Activated naive CD8-positive, alpha-beta T cell treated with anti-CD3 and anti-CD28 coated beads, Interleukin-2, amount 10 ng/mL, durations not matched to agents 7 days and 5 days (primary cell): ENCODE measurements at places on chromosomes 11 and 22. TPM values are rescaled to one million over a fixed set of nuclear protein-coding genes. Genes with fewer than 3 reads are reported as not detected.

DNA sequence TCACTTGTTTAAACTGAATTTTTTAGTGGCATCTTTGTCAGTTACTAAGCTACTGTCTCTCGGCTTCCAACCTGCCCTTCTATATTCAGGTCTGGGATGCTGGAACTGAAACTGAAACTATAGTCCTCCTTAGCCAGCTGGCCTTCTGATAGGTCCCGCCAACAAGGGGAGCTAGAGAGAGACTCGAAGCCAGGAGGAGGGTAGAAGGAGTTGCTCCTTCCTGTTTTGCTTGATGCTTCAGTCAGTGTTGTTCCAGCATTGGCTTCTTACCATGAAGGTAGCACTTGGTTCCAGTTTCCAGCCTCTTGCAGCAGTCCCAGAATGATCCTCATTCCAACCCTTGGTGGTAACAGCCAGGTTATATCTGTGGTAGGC, 32.9 kb upstream of the HORMAD2 start:
- peaks cover 6% of the 10 kb centered on the region for H3K27me3 ChIP-seq
- no peaks in the 10 kb centered on the region for H3K36me3 ChIP-seq
- peak overlapping the region; percentile 35 for H3K4me3 ChIP-seq

GRCh38 chr11:110196241-110196754, 100.1 kb downstream of the RDX start:
- no peaks in the 10 kb centered on the region for H3K36me3 ChIP-seq
- H3K4me1 ChIP-seq: peaks cover 7% of the 10 kb centered on the region
- H3K27ac ChIP-seq: no peak overlapping the region
- H3K4me3 ChIP-seq: no peak overlapping the region

GRCh38 chr22:49503321-49503720, 324.4 kb downstream of the BRD1 start:
- peaks cover 3% of the 10 kb centered on the region for H3K36me3 ChIP-seq
- H3K4me1 ChIP-seq: no peaks in the 10 kb centered on the region
- no peak overlapping the region for H3K4me3 ChIP-seq
- no peak for DNase-seq

DNA sequence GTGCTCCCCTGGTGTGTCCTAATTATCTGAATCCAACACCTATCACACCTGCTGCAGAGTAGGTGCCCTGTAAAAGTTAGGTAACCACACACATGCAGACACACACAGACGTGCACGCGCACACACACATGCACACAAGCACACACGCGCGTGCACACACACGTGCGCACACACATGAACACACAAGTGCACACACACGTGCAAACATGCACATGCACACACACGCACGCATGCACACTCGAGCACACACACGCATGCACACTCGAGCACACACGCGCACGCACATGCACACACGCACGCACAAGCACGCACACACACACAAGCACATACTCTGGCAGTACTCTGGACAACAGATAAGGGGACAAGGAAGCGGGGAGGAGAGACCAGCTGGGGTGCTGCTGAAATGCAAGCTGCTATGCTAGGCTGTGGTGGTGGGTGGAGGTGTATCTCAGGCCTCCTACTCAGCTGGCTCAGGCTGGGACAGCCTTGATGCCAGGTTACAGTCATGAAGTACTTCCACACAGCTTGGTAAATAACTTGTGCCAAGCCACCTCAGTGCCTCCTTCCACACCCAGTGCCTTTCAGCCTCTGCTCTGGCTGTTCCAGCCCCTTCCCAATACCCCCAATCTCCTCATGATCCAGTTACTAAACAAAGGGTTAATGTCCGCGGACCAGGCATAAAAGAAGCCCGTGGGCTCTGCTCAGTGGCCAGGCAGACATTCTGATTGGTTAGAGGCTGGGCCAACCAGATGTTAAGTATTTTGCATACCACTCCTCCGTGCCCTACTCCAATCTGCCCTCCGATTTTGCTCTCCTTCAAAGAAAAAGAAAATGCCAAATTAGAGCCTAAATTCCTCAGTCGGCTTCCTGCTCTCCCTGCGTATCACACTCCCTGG, 374.1 kb downstream of the TENM4 start:
- no peak for DNase-seq
- no peaks in the 10 kb centered on the region for H3K4me1 ChIP-seq
- H3K36me3 ChIP-seq: no peaks in the 10 kb centered on the region
- H3K27ac ChIP-seq: no peak overlapping the region

GRCh38 chr11:68962527-68963250, 18.1 kb downstream of the MRGPRD start:
- H3K27ac ChIP-seq: peak overlapping the region; percentile 67
- peak overlapping the region; percentile 41 for H3K4me3 ChIP-seq
- H3K36me3 ChIP-seq: peaks cover 3% of the 10 kb centered on the region

DNA sequence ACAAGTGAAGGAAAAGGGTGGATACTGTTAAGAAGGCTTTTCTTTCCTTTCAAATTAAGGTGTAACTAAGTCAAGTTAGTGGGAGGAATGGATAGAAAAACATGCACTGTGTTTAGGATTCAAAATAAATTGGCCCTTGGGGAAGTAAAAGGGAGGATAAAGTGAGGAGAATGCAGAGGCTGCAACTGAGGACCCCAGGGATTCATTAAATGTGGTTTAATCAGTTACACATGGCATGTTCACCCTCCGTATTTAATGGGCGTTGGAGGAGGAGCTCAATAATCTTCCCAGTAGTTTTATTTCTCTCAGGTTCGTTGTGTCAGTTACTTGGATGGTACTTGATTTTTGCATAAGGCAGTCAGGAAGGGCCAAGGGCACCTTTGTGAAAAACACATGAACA, 966.3 kb downstream of the JRKL start:
- H3K27me3 ChIP-seq: no peaks in the 10 kb centered on the region
- H3K27ac ChIP-seq: no peak overlapping the region
- H3K4me3 ChIP-seq: no peak overlapping the region
- no peaks in the 10 kb centered on the region for H3K4me1 ChIP-seq

DNA sequence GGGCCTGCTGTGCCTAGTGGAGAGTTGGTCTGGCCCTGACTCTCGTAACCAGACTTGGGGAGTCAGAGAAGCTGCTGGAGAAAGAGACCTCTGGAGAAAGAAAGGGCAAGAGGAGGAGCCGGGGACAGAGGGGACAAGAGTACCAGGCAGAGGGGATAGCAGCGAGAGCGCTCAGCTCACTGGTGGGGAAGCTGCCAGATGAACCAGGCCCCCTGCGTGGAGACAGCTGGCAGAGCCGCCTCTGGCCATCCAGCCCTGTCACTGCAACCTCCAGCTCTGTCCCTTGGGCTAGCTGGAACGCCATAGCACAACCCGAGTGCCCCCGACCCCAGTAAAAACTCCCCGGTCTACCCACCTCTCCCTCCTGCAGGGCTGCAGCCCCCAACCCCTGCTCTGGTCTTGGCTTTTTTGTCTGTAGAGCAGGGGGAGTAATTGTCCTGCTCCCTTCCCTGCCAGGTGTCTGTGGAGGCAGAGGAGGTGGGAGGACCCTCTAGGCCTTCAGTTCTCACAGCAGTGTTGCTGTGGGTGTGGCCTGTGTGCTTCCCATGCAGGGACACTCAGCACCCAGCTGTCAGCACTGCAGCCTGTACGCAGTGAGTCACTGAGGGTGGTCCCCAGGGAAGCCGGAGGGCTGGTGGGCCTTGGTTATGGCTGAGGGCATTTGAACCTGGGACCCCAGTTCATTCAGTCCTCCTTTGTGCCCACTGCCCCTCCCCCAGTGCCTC, 4.8 kb upstream of the SUN2 start:
- H3K4me1 ChIP-seq: peaks cover 20% of the 10 kb centered on the region
- no peaks in the 10 kb centered on the region for H3K27me3 ChIP-seq
- H3K27ac ChIP-seq: no peak overlapping the region
- no peak overlapping the region for H3K4me3 ChIP-seq
- peaks cover 9% of the 10 kb centered on the region for H3K36me3 ChIP-seq
- DNase-seq: no peak

GRCh38 chr11:92794783-92795182, 174.7 kb upstream of the MTNR1B start:
- no peak for DNase-seq
- no peak overlapping the region for H3K27ac ChIP-seq
- H3K4me3 ChIP-seq: no peak overlapping the region

DNA sequence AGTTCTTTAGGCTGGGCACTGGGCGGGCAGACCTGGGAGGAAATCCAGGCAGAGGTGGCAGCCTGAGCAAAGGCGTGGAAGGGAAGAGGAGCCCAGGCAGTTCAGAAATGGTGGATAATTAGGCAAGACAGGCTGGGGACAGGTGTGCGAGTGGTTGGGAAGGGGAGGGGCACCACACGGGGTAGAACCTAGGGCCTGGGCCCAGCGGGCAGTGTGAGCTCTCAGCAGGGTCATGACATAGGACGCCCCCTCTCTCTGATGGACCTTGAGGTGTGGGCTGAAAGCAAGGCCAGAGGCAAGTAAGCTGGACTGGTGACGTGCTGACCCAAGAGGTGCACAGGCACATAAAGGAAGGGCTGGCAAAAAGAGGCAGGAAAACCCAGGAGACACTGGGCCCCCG, 6.8 kb downstream of the UFD1 start:
- peaks cover 15% of the 10 kb centered on the region for H3K4me1 ChIP-seq
- DNase-seq: no peak
- peaks cover 12% of the 10 kb centered on the region for H3K36me3 ChIP-seq
- no peak overlapping the region for H3K4me3 ChIP-seq

GRCh38 chr11:60633645-60634044, 65.8 kb upstream of the MS4A8 start:
- no peak overlapping the region for H3K27ac ChIP-seq
- H3K27me3 ChIP-seq: peaks cover 19% of the 10 kb centered on the region
- no peak for DNase-seq
- H3K36me3 ChIP-seq: no peaks in the 10 kb centered on the region
- peaks cover 7% of the 10 kb centered on the region for H3K4me1 ChIP-seq
- no peak overlapping the region for H3K4me3 ChIP-seq

- peaks cover 51% of the 10 kb centered on the region for H3K27me3 ChIP-seq
- no peak overlapping the region for H3K27ac ChIP-seq
- peaks cover 13% of the 10 kb centered on the region for H3K4me1 ChIP-seq
- no peaks in the 10 kb centered on the region for H3K36me3 ChIP-seq
Observed at GRCh38 chr11:128894685-128895084, 3.5 kb downstream of the KCNJ5 start.

DNA sequence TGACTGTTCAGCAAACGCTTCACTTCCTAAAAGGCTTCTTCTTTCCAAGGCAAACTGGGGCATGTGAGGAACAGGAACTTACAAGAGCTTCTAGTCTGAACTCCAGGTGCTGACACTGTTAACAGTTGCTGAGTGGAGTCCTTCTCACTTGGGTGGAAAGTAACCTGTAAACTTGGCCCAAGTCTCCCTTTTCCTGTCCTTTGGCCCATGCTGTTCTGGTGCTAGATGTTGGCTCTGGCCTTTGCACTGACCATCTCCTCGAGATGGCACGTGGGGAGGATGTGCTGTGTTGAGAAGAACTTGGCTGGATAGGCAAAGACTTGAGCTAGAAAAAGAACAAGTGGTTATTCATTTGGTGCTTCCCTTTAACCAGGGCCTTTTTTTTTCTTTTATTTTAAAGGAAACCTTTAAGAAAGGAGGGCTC, 53.6 kb downstream of the PTPRJ start:
- no peak for DNase-seq
- no peak overlapping the region for H3K27ac ChIP-seq
- H3K4me3 ChIP-seq: no peak overlapping the region
- H3K27me3 ChIP-seq: no peaks in the 10 kb centered on the region
- H3K4me1 ChIP-seq: peaks cover 60% of the 10 kb centered on the region
- H3K36me3 ChIP-seq: peaks cover 27% of the 10 kb centered on the region

- no peaks in the 10 kb centered on the region for H3K27me3 ChIP-seq
- H3K4me3 ChIP-seq: no peak overlapping the region
- peaks cover 13% of the 10 kb centered on the region for H3K4me1 ChIP-seq
- H3K36me3 ChIP-seq: peaks cover 10% of the 10 kb centered on the region
- no peak for DNase-seq
- no peak overlapping the region for H3K27ac ChIP-seq
Observed at GRCh38 chr11:1857064-1857463, 4.2 kb downstream of the LSP1 start.

Gene OPCML
- not detected for total RNA-seq

Gene CATSPERZ
- not detected for total RNA-seq
